Posterior cingulate gyrus (tissue), 11 donors: ENCODE measurements at places on chromosomes 1 and 21.

- no peak for DNase-seq
These were observed 5.4 kb upstream of the DISP3 start for GRCh38 chr1:11473491-11474034.

GRCh38 chr1:212379366-212379765, 35.3 kb downstream of the PACC1 start:
- no peak for DNase-seq

- DNase-seq = no peak
These were observed 55.8 kb upstream of the GPR88 start for GRCh38 chr1:100482167-100482566.

DNA sequence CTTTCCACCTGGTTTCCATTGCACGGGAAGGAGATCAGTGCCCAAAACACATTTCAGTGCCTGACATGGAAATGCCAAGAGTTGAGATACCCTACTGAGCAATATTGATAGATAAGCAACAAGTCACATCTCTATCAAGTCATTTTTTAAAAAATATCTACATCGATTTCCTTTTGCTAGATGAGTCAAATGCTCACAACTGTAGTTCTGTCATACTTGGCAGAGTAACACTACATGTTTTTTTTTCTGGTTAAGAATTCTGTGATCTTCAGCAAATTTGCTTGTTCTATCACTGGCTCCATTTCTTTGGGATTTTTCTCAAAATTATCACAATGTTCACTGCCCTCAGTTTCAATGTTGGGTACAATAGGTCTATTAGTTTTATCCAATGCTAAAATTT, 145.4 kb downstream of the ZC3H11B start:
- DNase-seq = no peak

- DNase-seq = peak; percentile 85
These were observed 9.3 kb downstream of the FTCD start for GRCh38 chr21:46145840-46146691.

GRCh38 chr1:172545396-172546004, 12.6 kb downstream of the SUCO start:
- DNase-seq = no peak

- no peak for DNase-seq
These were observed 8.2 kb downstream of the HECTD3 start for GRCh38 chr1:45002650-45003645.

DNA sequence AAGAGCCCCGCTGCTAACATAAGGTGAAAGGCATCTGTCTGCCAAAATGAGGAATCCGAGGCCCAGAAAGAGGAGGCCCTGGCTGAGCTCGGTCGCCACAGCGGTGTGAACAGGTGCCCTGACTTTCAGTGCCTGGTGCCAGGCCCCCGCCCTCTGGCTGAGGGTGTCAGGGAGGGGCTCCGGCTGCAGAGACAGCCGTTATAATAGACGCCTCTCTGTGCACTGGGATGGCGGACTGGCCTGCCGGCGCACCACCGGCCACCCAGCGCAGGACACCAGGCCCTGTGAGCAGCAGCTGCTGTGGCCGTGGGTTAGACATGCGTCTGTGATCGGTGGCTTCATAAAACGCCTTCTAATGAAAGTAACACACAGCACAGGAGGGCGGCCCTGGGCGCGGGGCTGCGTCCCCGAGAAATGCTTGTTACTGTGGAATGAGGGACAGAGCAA, 51.4 kb upstream of the ACTRT2 start:
- no peak for DNase-seq

- peak; percentile 14 for DNase-seq
These were observed 6.4 kb downstream of the CASZ1 start for GRCh38 chr1:10789803-10790702.

DNA sequence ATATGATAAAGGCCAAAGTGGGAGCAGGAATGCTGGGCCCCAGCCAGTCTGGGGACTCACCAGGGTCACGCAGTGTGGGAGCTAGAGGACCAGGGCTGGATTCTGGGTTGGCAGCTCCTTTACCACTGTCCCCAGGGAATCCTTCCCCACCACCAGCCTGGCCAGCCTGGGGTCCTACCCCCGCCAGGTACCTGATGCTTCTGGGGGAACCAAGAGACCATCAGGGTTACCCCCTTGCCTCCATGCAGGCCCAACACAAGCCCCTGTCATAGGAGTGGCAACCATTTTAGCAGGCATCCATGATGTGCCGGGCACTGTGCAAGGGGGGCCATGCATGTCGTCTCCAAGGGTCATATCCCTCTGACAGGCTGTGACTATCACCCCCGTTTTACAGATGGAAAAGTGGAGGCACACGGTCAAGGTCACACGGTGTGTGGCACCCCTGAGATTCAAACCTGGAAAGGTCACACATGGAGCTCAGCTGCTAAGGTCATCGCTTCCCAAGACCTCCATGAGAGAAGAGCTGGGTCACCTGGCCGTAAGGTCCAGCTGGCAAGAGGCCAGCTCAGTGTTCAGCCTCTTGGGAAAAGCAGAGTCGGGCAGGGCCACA, 16.4 kb downstream of the RUNX3 start:
- DNase-seq = no peak

- DNase-seq = no peak
These were observed 72.0 kb downstream of the EPB41 start for GRCh38 chr1:28986306-28986910.

DNA sequence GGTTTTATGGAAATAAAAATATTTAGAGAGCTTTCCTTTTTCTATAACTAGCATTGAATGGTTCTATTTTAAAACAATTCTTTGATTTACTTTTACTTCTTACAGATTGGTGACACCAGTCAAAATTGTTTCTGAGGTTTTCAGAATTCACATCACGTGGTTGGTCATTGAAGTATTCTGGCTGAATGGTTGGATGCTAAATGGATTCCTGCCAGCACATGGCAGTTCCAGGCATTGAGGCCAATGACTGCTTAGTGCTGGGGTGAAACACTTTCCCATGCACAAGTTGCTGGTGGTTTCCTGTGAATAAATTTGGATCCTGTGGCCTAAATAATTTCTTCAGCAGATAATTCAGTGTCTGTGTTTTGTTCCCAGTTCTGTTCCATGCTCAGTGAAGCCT, 20.6 kb downstream of the NCAM2 start:
- DNase-seq = peak; percentile 37

GRCh38 chr21:46008893-46009621, 27.5 kb downstream of the COL6A1 start:
- no peak for DNase-seq

DNA sequence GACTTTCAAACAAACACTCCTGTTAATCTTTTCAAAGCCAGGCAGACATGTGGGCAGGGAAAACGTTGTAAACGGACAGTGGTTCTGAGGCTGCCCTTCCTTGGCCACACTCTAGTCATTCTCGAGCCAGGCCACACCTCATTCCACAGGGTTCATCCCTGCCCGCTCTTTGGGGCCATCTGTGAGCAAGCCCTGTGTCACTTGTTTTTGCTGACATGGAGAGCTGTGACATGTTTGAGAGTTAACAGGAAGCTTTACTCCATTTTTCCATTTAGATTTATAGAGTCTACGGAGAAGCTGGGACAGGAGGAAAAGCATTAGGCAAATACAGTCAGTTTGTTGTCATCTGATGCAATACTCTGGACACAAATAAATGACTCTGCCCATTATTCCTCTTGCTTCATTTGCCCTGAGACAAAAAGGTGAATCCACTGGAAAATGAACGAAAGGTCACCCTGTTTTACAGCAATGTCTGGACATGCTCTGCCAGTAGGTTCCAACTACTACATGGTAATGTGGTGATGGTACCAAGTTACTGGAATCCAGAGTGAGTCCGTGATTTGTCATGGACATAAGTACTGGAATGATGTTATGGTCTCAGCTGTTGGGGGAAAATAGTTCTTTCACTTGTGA, 126.9 kb downstream of the CLIC6 start:
- no peak for DNase-seq

DNA sequence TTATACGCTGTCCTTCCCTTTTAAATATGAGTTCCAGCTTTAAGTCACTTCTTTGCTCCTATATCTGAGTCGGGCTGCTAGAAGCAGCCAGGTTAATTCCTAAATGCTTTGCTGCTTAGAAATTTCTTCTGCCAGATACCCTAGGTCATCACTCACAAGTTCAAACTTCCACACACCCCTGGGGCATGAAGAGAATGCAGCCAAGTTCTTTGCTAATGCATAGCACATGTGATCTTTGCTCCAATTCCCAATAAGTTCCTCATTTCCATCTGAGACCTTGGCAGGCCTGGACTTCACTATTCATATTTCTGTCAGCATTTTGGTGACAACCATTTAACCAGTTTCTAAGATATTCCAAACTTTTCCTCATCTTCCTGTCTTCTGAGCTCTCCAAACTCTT, 14.5 kb upstream of the APP start:
- no peak for DNase-seq

DNA sequence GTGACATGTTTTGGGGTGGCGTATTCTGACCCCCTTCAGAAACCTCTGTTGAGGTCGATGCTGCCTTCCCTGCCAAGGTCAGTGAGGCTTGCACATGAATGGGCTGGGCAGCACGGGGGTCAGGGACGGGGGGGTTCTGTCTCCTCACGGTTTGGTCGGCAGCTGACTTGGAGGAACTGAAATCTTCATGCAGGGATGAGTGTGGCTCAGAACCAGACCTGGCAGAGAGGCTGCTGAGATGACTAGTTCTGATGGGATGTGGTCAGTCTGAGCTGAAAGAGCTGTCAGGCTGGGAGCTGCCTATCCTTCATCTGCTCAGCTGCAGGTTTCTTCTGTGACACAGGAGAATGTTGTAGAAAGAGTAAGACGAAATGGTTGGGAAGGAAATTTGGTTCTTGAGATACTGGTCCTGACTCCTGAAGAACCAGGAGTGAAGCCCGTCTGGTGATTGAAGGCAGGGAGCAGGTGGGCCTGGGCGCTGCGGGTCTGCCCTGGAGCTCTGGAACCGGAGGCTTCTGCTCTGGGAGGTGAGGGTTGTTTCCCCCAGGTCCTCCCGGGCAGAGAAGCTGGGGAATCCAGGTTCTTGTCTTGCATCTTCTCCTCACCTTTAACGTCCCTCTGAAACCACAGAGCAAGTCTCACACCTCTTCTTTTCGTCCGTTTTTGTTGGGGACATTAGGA, 3.3 kb downstream of the SLX9 start:
- peak; percentile 15 for DNase-seq

DNA sequence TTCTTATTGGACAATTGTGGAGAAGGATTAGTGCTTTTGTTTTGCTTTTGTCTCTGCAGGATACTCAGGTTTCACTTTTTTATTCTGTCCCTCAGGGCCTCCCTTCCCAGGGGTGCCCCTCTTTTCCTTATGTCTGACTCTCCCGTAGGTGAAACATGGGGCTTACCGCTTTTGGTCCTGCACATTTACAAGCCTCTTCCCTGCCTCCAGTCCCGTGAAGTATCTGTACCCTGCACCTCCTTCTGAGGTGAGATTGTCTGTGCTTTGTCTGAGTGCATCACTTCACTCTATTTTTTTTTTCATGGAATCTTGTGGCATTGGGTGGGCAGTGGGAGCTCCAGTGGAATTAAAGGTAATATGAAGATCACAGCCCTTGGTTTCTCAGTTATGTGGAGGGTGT, 758.1 kb upstream of the TPTE start:
- no peak for DNase-seq

GRCh38 chr1:64508629-64509028, 38.7 kb downstream of the CACHD1 start:
- DNase-seq = no peak

DNA sequence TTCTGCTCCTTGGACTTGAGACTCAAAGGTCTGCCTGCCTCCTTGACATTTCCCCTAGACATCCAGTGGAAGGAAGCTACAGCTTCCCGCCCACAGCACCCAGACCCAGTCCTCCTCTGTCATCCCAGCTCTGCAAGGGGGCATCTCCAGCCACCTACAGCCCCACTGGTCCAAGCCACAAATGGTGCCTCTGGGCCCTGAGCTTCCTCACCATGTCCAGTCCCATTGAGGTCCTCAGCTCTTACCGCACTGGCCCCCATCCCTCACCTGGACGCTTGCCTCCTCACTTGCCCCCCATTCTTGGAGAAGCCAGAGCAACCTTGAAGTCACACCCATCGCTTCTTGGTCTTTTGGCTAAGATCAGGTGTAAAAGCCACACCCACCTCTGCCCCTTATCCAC, 13.2 kb downstream of the PODN start:
- DNase-seq = no peak

DNA sequence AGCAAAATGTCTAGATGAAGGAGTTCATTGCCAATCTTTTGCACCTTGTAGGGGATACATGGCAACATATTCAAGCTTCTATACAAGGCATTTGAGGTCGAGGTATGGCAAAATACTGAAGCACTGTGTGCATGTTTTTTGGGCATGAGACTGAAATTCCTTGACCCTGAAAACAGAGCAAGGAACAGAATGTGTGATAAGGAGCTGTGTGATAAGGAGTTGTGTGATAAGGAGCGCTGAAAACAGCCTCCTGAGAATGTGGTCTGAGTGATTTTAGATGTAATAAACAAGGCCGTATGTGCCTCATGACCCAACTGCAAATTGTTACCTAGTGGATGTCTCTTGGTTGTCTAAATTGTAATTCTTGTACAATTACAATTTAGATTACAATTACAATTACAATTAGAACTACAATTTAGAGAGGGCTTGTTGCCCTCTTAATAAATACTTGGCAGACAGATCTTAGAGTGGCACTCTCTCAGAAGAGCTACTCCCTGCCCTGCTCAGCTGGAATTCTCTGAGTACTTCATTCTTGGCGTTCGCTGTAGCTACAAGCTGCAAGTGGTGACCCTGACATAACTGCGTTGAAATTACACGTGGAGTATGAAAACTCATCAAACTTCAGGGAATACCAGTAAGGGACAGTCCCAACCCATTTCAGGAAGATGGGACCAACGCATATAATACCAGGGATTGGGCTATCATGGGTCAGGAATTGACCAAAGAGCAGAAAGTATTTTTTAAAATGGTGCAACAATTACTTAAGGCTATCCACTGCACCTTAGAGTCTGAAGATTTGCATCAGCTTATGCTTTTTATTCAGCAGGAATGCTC, 20.0 kb upstream of the ITLN1 start:
- no peak for DNase-seq

DNA sequence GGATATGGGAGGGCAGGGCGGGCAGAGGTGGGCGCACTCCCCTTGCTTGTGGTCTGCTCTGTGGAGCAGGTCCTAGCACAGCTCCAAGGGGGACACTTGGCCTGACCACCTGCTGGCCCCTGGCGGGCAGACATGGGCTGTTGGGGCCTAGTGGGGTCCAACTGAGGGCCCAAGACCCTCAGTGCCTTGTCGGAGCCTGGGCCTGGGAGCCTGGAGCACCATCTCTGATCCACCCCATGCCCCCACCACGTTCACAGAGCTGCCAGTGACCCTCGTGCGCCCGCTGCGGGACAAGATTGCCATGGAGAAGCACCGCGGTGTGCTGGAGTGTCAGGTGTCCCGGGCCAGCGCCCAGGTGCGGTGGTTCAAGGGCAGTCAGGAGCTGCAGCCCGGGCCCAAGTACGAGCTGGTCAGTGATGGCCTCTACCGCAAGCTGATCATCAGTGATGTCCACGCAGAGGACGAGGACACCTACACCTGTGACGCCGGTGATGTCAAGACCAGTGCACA, 70.6 kb downstream of the OBSCN start:
- no peak for DNase-seq

GRCh38 chr1:192539297-192540092, 36.1 kb upstream of the RGS1 start:
- DNase-seq = no peak
